Mammary microvascular endothelial cell (primary cell): ENCODE measurements at places on chromosomes 3 and 15. TPM values are rescaled to one million over a fixed set of nuclear protein-coding genes. Genes with fewer than 3 reads are reported as not detected.

LINGO1 gene
- under 0.01 and 0.20 TPM in 2 replicates for total RNA-seq

TMIE gene
- total RNA-seq: 0.15 TPM in 1 of 2 replicates, not detected in the other

AP3B2 gene
- not detected in 2 replicates for total RNA-seq

CERS3 gene
- not detected in 2 replicates for total RNA-seq

SPESP1 gene
- total RNA-seq: 4.3 and 5.6 TPM in 2 replicates

RBMS3 gene
- 26.3 and 31.0 TPM in 2 replicates for total RNA-seq

RLBP1 gene
- total RNA-seq: not detected in 2 replicates

FRMD5 gene
- 0.47 and 0.54 TPM in 2 replicates for total RNA-seq

NEIL1 gene
- total RNA-seq: 4.9 and 7.9 TPM in 2 replicates

SLC28A2 gene
- not detected in 2 replicates for total RNA-seq

FGF12 gene
- total RNA-seq: 6.9 and 7.3 TPM in 2 replicates

KCNAB1 gene
- total RNA-seq: 0.20 and 0.53 TPM in 2 replicates
